Panc1 (cell line): ENCODE measurements at places on chromosomes 16 and 17.
A peak's percentile ranks its signal among the peaks of the same experiment; 100 is the strongest.

GRCh38 chr16:2507052-2507659, 6.6 kb upstream of the ATP6V0C start:
- no peak for DNase-seq

DNA sequence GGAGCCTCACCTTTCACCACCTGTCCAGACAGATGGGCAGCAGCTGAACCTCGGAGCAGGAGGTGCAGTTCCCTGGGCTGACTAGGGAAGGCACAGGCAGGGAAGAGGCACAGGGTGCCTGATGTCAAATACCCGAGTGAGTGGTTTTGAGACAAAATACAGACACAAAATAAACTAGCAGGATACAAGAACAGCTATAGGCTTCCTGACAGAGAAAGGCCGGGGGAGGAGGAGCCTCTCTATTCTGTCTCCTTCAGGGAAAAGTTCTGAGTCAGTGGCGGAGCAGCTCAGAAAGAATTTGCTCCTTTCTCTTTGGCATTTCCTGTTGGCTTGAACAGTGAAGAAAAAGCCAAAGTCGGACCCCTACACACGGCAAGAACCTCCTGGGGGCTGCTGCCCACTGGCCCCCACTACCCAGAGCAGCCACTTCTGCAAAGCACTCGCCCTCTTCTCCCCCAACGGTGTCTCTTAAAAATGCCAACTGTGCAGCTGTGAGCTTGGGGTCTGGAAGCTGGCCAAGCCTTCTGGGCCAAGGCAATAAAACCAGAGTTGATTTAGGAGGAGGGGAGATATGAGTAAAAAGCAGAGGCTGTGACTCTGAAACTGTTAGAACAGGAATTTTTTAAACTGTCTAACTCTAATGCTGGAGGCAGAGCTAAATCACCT, 14.4 kb upstream of the FAAP100 start:
- DNase-seq = no peak

GRCh38 chr17:72683506-72684404, 408.7 kb downstream of the SLC39A11 start:
- DNase-seq = peak; percentile 86

GRCh38 chr16:23293016-23293415, 9.1 kb upstream of the SCNN1B start:
- DNase-seq = no peak

DNA sequence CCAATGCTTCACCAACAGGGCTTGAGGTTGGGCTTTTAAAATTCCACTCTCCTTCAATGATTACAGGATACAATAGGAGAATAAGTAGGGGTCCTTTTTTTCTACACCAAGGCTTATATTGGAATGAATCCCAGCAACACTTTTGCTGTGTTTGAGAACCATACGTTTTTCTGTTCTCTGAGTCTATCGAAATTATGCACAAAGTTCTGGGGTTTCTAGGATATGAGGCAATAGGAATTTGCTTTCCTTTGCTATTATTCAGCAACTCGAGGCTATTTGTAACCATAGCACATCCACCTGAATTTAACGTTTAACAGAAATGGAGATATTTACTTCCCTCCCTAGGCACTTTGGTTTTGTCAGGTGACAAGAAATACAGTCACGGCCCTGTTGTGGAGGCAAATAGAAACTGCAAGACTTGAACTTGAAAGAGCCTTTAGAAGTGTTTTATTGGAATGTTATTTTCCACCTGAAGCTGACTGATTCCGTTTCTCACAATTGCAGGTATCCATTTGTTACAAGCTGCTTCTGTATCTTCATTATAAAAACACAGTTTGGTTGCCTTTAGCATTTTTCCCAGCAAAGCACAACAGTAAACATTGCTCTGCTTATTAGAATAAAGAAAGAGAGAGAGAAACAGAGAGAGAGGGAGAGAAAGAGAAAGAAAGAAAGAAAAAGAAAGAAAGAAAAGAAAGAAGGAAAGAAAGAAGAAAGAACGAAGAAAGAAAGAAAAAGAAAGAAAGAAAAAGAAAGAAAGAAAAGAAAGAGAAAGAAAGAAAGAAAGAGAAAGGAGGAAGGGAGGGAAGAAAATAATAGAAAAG, 109.6 kb downstream of the HS3ST3A1 start:
- no peak for DNase-seq

- no peak for DNase-seq
Observed at GRCh38 chr16:71373073-71373472, 14.6 kb downstream of the CALB2 start.
